Muscle of arm (tissue), 14 donors: ENCODE measurements at places on chromosomes 5 and 9.

- no peak for DNase-seq
Measured at GRCh38 chr9:26809795-26810194, 82.8 kb downstream of the CAAP1 start.

DNA sequence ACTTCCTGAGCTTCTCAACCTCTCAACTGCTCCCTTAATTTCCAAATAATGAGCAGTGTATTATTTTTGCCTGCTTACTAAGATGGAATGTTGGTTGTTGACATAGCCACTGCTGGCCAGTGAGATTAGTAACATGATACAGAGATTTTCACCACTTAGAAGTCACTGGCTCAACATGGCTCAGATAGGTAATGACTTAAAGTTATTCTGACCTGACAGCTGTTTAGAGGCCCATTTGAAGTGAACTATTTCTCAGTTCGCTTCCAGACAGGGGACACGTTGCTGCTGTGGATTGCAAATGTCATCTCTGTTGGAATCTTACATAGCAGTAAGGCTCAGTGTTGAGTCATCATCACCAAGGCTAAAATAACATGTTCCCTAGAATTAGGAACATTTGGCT lies 490.2 kb downstream of the TLE4 start:
- DNase-seq: peak; percentile 12

DNA sequence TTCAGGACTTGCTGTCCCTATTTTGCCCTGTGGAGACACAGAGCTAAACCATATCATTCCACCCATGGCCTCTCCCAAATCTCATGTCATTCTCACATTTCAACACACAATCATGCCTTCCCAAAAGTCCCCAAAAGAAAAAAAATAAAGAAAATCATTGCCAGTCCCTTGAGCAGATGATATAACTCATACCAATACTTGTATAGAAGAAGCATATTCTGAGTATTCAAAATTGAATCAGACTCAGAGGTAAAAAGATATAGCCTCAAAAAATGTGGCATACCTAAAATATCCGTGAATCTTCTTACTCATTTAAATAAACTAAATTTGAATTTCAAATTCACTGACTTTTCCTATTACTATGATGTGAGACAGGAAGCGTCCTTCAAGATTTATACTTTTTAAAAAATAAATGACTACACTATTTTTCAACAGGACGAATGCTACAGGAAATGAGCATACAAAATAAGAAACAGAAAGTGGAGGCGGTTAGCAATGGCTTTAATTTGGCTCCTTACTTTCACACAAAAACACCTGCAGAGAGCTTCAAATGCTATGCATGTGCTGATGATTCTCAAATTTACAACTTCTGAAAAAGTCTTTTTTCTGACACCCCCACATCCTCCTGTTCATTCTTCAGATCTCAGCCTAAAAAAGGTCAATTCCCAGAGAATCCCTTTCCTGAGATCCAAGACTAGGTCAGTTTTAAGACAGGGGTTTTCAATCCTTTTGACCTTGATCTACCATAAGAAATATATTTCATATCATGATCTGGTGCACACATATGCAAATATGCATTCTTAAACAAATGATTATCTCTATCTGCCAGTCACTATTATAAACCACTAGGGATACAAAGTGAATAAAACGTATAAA lies 39.6 kb upstream of the DMXL1 start:
- no peak for DNase-seq

DNA sequence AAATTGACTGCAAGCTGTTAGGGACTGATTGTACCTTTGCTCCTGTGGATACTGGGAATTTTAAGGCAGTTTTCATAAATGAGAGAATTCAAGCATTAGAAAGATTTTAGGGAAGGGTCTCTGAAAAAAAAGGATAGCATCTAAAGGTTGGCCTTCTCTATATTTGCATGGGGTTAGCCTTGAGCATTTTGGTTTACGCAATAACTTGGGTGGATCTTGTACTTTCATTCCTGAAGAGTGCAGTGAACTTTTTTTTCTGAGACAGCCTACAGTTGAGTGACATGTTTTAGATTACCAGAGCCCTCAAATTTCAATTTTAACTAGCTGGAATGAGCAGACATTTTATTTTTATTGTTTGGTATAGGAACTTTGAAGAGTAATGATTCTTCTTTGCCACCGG lies 91.6 kb upstream of the NR3C1 start:
- no peak for DNase-seq

GRCh38 chr9:78235256-78235761 lies 566 bp upstream of the CEP78 start:
- DNase-seq: no peak
